HuH-7 (cell line): ENCODE measurements at places on chromosomes 2 and 18.
A peak's percentile ranks its signal among the peaks of the same experiment; 100 is the strongest.

DNA sequence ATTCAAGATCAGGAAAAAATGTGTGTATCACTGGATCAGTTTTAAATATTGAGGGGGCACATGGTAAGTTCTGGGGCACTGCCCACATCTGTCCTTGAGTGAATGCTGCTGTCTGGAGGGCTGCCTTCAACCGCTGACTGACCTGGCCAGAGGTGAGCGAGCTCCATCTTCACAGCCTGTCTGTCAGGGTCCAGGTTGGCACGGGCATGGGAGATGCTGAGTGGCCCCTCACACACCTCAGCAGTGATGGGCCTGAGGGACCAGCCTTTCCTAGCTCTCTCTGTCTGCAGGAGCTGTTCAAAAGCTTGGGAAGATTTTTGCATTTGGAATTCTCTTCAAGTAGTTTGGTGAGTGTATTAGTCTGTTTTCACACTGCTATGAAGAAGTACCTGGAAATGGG, 114.8 kb upstream of the ALKAL2 start:
- DNase-seq = no peak

DNA sequence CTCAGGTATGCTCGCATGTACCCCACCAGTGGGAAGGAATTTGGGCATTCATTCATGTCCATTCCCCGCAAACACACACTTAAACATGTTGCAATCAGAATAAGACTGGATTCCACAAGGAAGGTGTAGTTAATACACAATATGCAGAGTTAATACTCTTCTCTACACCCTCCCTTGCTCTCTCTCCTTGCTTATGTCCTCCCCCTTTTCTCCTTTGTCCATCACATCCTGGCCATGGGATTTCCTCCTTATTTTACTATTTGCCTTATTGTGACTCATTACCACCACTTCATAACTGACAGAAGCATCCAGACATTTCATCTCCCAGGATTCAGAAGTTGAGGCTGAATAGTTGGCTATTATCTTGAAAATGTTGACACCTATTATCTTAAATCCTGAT, 473.8 kb upstream of the SPHKAP start:
- DNase-seq = no peak

DNA sequence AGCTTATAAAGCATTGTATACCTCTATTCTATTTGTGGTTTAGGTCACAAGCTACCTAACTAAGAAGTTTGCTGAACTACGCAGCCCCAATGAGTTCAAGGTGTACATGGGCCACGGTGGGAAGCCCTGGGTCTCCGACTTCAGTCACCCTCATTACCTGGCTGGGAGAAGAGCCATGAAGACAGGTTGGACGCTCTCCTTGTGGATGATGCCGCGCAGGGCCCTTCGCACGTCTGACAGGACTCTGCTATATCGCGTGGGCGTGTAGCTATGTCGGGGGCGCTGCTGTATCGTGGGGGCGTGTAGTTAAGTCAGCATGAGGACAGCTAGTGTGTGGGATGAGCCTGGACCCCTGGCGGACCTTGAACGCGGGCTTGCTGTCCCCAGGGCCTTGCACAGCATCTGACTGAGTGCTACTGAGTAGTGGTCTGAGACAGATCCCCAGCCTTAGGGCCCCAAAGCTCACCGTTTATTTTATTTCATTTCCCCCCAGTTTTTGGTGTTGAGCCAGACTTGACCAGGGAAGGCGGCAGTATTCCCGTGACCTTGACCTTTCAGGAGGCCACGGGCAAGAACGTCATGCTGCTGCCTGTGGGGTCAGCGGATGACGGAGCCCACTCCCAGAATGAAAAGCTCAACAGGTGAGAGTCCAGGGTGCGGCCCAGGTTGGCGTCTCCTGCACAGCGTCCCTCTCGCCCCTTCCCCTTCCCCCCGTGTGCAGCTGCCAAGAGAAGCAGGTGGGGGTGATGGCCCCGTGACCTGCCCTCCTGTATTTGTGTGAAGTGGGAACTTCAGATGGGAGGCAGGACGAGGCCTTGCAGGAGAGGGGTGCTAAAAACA, 15.6 kb upstream of the CNDP1 start:
- no peak for DNase-seq

DNA sequence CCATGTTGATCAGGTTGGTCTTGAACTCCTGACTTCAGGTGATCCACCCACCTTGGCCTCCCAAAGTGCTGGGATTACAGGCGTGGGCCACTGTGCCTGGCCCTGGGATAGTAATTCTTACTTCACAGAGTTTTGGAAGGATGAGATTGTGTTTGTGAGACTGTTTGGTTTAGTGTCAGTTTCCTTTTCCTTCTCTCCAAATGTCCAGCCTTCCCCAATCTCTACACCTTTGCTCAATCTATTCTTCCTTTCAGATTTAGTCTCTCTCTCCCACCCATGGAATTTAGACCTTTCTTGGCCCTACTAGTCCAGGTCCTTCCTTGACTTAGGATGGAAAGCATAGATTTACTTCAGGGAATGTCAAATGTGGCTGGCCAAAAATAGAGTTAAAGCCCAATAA, 12.2 kb upstream of the IL1A start:
- no peak for DNase-seq

DNA sequence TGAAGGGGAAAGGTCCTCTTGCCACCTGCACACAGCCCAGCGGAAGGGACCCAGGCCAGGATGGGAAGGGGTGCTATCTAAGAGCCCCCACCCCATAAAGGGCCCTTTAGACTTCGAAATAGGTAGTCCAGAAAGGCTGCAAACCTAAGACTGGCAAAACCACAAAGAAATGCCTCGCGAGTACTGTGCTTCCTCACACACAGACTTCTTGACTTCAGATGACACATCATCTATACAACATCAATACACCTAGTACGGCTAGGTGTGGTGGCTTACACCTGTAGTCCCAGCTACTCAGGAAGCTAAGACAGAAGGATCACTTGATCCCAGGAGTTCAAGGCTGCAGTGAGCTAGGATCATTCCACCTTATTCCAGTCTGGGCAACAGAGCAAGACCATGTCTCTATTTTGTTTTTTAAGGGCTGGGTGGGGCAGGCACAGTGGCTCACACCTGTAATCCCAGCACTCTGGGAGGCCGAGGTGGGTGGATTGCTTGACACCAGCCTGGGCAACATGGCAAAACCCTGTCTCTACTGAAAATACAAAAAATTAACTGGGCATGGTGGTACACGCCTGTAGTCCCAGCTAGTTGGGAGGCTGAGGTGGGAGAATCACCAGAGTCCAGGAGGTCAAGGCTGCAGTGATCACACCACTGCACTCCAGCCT, 125.8 kb downstream of the CABLES1 start:
- DNase-seq = no peak

GRCh38 chr2:2827046-2827636, 496.1 kb upstream of the MYT1L start:
- DNase-seq = no peak

DNA sequence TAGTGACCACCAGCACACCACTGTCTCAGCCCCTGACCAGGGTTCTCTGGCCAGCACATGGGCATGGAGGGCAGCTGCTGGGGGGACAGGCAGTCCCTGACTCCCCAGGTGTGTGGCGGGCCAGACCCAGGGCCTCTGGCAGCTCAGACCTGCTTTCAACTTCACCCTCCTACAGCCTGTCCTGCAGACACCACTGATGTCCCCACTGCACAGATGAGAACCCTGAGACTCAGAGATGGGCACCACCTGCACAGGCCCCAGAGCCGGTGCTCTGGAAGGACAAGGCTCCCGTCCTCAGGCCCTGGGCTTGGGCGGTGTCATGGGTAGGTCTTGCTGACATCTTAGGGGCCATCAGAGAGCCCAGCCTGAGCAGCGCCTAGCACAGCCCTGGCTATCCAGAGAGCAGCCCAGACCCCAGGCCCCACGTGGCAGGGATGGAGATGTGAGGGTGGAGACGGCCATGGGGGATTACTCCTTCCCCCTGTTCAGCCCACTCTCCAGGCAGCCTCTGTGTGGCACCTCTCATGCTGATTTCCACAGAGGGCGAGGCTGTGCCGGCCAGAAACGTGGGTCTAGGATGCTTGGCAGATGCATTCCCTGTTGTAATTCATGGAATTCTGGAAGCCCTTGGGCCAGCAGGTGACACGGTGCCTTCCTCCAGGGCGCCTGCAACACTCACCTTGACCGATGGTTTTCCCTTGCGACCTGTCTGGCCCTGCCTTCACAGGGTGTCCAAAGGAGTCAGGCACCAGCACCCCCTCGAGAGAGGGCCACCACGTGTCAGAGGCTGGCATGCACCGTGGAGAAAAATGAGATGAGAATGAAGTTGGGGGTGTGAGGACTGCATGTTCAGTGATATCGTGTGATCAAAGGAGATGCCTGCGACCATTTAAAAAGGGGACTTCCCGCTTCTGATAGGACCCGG, 61.2 kb upstream of the GLI2 start:
- no peak for DNase-seq

- no peak for DNase-seq
These were observed 24.8 kb upstream of the CRIM1 start for GRCh38 chr2:36330473-36331395.

GRCh38 chr2:174776675-174777074, 12.4 kb upstream of the CHRNA1 start:
- no peak for DNase-seq

DNA sequence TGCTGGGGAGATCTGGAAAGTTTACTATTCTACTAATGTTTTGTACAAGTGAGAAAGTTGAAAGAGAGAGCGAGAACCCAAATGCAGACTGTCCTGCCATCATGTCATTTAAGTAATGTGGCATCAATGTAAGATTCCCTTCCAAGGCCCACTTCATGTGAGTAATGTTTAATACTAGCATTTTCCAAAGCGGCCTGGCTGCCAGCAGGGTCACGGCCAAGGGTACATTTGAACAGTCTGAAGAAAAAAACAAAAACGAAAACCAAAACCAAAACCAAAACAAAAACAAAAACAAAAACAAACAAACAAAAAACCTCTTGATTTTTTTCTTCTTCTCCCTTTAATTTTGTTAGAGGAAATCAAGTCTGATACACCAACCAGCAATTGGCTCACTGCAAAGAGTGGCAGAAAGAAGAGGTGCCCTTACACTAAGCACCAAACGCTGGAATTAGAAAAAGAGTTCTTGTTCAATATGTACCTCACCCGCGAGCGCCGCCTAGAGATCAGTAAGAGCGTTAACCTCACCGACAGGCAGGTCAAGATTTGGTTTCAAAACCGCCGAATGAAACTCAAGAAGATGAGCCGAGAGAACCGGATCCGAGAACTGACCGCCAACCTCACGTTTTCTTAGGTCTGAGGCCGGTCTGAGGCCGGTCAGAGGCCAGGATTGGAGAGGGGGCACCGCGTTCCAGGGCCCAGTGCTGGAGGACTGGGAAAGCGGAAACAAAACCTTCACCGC, 2.2 kb downstream of the HOXD10 start:
- peak; percentile 88 for DNase-seq

GRCh38 chr2:118882693-118883336, 35.4 kb upstream of the EN1 start:
- DNase-seq = peak; percentile 33

- DNase-seq = no peak
These were observed 157.3 kb downstream of the CDCA7 start for GRCh38 chr2:173511942-173512341.

DNA sequence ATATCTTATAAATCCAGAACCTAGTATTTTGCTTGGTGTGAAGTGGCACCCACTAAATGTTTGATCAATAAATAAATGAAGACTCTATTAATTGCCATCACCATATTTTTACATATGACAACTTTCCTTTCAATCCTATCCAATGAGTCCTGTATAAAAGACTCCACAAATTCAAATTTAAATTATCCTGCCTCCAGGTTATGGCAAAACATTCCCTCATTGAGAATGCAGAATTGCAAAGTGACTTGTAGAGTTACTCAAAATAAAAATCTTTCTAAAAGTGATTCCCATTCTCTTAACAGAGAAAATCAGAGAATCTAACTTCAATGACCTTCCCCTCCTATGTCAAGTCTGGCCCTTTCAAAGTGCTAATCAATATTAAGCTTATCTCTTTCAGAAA, 236.8 kb downstream of the GRB14 start:
- no peak for DNase-seq

DNA sequence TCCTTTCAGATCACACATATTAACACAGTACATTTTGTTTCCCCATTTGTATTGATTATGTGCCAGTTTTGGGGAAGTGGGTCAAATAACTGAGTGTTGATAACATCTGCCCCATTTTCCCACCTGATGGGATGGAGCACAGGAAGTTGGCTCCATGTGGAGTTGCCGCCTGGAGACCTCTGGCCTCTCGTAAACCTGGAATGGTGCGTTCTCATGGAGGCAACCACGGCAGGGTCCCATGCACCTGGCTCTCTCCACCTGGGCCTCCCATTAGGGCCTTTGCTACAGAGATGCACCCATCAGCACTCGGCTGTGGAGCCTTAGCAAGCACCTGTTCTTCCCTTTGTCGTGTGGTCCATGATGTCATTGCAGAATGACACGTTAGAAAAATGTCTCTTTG, 130.6 kb downstream of the MBP start:
- no peak for DNase-seq
